ENCODE measurements at places on chromosomes 3 and 15.

GRCh38 chr15:63083541-63083940, 38.1 kb upstream of the LACTB start:
- no peak for DNase-seq

GRCh38 chr3:64163019-64163754, 62.1 kb downstream of the PRICKLE2 start:
- DNase-seq = no peak

DNA sequence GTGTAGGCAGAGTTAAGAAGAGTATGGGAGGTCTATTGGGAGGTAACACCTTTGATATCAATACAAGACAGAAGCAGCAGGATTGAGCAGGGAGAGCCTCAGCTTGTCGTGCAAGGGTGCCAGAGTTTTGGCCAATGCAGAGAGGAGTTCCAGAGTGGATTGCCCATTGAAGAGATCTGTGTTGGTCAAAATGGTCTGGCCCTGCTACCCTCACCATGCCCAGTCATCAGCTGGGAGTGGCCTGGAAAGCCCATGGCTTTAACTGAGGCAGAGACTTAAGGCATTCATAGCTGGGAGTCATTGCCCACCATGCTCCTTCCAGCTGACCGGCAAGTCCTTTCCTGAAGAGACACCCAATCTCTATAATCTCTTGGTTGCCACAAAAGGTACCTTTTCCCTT, 271.3 kb downstream of the ABHD5 start:
- DNase-seq = no peak

DNA sequence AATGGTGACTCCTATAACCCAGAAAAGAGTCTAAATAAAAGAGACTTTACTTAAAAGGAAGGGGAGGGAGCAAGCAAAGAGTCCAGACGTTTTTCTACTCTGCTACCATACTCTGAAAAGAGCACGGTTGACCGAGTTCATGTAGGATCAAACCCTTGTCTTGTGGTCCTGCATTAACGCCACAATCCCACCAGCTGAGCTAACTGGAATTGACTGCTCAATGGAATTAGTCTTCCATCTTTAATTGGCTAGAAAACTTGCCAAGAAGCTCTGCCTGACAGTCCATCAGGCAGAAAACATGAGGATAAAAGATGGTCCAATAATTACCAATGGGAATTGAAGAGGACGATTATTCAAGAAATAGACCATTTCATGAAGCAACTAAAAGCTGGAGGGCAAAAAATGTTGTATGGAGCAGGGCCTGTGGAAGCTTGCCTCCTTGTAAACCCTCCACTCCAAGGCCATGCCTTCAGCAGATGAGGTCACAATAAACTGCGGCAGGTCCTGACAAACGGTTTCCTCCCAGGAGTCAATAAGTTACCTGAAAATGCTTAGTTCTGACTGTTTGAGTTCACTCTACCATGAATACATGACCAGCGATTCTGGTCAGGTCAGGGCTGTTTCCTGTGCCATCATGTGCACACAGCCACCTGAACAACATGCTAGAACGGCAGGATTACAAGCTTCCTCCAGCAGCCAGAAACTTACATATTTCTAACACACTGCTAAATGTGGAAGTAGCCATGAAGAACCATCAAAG, 35.6 kb upstream of the ARHGEF3 start:
- DNase-seq = no peak

DNA sequence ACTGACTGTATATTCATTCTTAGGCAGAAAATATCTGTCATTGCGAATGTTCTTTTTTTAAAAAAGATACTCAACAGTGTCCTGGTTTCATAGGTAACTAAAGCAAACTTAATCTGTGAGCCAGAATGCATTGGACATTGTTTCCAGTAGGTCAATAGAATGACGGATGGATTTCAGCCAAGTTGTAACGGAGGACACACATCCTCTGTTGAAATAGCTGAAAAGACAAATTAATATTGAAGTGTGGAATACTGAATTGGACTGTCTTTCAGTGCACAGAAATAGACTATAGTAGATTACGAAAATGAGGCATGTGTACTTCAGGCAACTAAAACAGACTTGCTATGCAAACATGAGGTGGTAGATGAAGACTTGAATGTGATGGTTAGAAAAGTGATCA, 461.6 kb downstream of the WDR72 start:
- no peak for DNase-seq

GRCh38 chr3:106540743-106541142, 671.9 kb upstream of the CBLB start:
- DNase-seq = no peak
